ENCODE measurements at places on chromosomes 2 and 18. TPM values are rescaled to one million over a fixed set of nuclear protein-coding genes. Genes with fewer than 3 reads are reported as not detected.
A peak's percentile ranks its signal among the peaks of the same experiment; 100 is the strongest.

GRCh38 chr18:21820811-21821143 is 80.2 kb downstream of the MIB1 start:
- no peak for DNase-seq

The EPHA4 gene
- 96.9 TPM for total RNA-seq

- DNase-seq, result peak; percentile 51
These were observed 59.6 kb downstream of the TRPM8 start for GRCh38 chr2:233976690-233977294.

The ASXL3 gene
- total RNA-seq, result 0.71 TPM

DNA sequence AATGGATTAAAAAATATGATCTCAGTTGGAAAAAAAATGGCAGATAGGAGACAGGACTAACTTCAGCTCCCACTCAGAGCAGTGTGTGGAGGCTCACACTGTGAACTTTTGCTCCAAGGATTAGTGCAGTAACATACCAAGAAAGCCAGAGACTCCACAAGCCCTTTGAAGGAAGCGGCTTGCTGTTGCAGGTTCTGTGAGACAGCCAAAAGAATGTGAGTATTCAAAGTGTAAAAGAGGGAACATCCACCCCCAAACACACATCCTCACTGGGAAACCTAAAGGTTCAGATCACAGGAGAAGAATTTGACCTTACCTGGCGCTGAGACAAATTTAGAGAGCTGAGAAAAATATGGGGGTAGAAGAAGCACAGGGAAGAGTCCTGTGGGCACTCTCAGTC is 77.5 kb downstream of the FAM171B start:
- peak; percentile 50 for DNase-seq

The CHRND gene
- not detected for total RNA-seq

DNA sequence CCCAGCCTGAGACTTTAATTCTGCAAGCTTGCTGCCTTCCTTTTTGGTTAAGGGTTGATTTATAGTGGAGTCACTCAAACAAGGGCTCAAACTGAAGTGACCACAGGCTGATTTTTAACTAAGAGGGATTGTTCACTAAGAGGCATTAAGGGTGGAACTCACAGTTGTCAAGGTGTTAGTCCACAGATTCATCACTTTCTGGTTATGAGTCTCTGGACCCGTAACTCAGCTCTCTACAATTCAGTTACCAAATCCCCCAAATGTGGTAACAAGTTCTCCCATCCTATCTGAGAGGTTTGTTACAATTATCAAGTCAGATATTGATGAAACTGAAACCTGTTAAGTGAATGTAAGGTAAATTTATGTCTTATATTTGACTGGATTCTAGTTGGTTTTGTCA is 185.9 kb upstream of the KLHL14 start:
- no peak for DNase-seq

DNA sequence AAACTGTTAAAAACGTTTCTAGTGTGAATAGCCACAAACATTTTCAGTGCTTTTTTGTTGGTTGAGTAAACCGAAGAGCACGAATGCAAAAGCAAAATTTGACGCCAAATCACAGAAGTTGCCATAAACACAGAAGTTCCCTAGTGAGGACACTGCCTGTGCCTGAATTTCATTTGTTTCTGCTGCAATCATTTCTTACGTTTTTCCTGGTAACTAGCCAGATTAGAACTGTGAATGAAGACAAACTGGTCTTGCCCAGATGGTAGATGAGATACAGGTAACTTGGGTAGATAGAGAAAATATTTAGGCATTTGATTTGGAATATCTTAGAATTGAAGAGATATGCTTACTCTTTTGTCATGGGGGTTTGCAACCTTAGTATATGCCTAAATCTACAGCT is 9.8 kb upstream of the TBR1 start:
- no peak for DNase-seq

GRCh38 chr2:159128191-159128590 is 158.3 kb downstream of the WDSUB1 start:
- DNase-seq, result no peak
